HuH-7 (cell line): ENCODE measurements at places on chromosomes 13 and 19.
A peak's percentile ranks its signal among the peaks of the same experiment; 100 is the strongest.

DNA sequence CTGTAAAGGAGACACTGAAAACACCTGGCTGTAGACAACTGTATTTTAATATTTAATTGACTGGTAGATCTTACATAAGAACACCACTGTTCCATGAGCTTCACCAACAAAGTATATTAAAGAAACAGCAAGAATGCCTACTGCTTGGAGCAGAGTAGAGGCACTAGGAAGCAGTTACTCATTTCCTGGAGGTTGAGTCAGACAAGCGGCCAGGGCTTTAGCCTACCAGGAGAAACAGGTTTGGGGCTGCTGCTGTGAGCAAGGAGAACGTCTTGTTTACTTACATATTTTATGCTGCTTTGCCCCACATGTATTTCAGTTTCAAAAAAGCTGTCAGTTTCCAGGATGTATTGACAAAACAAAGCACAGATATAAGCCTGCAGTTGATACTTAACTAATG lies 33.4 kb downstream of the ALG5 start:
- no peak for DNase-seq

DNA sequence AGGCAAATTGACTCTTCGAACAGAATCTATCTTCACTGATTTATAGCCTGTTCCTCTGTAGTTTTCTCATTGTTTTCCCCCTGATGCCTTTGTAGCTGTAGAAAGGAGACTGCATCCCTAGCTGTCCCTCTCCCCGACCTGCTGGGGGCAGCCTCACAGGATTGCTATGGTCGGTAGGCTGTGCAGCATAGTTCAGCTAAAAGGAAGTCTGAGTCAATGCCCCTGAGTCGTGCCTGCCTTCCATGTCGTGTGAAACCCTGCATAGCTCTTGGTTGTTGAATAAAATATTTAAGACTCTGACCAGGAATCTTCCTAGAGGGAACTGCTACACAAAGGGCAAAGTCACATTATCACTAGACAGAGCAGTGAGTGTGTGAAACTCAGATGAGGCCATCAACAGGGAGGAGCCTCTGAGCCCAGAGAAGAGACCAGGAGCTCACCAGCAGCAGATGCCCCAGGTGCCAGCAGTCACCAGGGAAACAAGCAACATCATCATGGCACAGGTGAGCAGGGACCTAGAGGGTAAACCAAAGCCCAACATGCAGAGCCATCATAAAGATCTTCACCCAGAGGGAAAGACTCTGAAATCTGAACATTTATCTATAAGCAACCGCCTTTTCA lies 108.4 kb upstream of the NBEA start:
- DNase-seq, result peak; percentile 12

DNA sequence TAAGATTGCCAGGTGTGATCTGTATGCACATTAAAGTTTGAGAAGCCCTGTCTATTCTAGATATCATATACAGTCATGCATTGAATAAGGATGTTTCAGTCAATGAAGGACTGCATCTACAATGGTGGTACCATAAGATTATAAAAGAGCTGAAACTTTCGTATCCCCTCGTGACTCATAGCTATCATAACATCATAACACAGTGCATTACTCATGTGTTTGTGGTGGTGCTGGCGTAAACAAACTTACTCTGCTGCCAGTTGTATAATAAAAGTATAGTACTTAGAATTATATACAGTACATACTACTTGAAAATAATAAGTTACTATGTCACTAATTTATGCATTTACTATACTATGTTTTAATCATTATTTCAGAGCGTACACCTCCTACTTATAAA lies 489.3 kb downstream of the GPC6 start:
- DNase-seq, result no peak

GRCh38 chr13:80121038-80121437 lies 219.9 kb downstream of the SPRY2 start:
- DNase-seq, result no peak

DNA sequence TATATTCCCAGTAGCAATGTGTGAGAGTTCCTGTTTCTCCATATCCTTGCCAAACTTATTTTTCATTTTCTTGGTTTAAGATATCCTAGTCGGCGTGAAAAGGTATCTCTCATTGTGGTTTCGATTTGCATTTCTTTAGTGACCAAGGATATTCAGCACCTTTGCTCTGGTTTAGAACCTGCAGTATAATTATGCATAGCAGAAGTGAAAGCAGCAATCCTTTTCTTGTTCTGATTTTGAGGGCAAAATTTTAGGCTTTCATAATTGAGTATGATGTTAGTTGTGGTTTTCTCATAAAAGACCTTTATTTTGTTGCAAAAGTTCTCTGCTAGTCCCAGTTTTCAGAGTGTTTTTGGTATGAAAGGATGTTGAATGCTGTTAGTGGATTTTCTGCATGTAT lies 491.0 kb downstream of the FGF9 start:
- DNase-seq, result no peak

DNA sequence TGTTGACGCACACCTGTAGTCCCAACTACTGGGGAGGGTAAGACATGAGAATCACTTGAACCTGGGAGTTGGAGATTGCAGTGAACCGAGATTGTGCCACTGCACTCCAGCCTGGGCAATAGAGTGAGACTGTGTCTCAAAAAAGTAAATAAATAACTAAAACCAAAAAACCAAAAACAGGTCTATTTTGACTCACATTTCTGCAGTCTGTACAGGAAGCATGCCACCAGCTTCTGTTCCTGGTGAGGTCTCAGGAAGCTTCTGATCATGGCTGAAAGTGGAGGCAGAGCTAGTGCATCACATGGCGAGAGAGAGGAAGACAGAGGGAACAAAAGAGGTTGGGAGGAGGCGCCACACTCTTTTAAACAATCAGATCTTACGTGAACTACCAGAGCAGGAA lies 142.5 kb downstream of the ITGBL1 start:
- no peak for DNase-seq

DNA sequence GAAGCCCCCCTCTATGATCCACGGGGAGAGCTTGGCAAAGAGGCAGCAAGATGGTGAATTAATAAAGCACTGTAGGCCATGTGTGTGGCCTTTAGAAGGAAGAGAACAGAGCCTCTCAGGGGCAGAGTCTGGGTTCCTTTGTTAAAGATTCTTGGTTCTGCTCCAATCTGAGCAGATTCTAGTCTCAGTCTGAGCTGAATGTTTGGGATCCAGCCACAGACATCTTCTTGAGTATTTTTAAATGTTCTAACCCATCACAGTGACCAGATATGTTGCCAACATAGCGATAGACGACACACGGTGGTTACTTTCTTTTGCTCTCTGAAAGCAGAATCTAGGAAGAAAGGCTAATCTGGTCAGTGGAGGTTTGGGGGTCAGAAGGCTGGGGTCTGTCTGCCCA lies 147.5 kb upstream of the GPR12 start:
- no peak for DNase-seq

GRCh38 chr13:34591129-34591528 lies 350.9 kb upstream of the NBEA start:
- no peak for DNase-seq

- no peak for DNase-seq
Observed at GRCh38 chr13:106118996-106119395, 416.5 kb downstream of the EFNB2 start.

- no peak for DNase-seq
Observed at GRCh38 chr19:58372311-58373133, 8.3 kb downstream of the ZNF837 start.

GRCh38 chr19:1917146-1917545 lies 11.9 kb downstream of the ADAT3 start:
- no peak for DNase-seq

DNA sequence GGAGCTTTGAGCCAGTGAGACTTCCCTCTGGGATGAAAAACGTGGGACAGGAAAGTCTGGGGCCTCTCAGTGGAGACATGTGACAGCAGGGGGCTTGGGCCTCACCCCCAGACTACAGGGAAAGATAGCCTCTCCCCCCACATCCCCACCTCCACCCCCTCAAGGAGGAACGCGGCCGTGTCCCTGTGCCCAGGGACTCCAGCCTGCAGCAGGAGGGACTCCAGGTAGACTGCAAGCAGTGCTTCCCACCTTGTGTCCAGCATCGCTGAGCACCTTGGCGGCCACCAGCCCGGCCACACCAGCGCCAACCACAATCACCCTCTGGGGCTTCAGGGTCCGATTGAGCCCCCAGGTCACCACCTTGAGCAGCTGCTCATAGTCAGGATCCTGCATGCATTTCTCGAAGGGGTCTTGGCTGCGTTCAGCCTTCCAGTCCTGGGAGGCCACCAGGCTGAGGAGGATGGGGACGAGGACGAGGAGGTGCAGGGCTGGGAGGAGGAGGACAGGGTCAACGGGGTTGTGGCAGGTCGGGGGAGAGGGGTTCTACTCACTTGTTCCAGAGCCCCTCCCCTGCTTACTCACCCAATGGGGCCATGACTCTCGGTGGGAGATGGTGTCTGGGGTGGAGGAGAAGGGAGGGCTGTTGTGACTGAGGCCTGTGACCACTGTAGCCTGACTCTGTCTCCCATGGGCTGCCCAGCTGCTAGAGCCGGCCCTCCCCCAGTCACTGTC lies 955 bp downstream of the IL4I1 start:
- no peak for DNase-seq

DNA sequence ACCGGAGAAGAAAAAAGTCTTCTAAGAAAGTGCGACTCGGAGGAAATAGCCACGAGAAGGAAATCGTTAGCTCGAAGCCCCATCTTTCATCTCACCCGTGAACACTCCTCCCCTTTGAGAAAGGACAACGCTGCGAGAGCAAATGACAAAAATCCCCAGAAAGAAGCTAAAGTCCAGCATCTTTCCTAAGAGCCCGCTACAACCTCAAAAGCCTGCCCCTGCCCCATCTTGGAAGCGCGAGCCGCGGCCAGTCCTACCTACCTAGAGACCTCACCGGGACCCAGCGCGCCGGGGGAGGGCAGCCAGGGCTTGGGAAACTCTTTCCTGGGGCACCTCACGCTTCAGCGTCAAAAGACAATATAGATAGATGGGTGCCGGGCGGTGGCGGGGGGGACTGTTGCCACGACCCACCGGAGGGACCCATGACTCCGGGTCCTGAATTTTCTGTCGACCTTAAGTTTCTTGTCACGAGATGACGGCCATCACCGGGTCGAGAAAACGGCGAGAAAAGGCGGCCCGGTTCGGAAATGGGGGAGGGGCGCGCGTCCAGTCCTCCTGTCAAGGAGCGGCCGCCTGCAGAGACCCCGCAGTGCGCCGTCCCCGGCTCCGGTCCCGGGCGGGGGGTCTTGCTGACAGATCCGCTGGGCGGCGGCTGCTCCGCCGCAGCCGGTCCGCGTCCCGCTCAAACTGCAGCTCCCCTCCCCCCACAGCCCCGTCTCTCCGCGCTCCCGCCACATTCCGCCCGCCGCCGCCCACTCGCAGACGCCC lies 65.9 kb downstream of the KCNRG start:
- peak; percentile 10 for DNase-seq

DNA sequence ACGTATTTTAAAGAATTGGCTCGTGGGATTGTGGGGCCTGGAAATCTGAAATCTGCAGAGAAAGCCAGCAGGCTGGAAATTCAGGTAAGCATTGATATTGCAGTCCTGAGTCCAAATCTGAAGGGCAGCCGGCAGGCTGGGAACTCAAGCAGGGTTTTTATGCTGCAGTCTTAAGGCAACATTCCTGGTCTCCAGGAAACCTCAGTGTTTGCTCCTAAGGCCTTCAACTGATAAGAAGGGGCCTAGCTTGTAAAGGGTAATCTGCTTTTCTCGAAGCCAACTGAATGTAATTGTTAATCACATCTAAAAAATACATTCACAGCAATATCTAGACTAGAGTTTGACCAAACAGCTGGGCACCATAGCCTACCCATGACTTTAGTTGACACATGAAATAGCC lies 154.4 kb downstream of the EFNB2 start:
- DNase-seq, result no peak

GRCh38 chr19:16899566-16900075 lies 10.8 kb downstream of the F2RL3 start:
- DNase-seq, result peak; percentile 88

DNA sequence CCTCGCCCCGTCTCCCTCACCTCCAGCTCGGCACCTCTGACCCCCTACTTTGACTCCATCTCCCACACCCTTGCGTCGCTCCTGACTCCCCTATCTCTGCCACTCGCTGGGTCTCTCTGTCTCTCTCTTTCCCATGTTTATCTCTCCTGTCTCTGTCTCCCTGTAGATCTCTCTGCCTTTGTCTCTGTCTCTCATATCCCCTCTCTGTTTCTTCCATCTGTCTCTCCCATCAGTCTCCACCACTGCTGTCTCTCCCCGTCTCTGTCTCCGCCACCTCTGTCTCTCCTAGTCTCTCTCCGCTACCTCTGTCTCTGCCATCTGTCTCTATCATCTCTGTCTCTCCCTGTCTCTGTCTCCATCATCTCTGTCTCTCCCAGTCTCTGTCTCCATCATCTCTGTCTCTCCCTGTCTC lies 12.4 kb upstream of the BBC3 start:
- DNase-seq, result no peak

GRCh38 chr13:27125357-27126282 lies 46.0 kb downstream of the USP12 start:
- no peak for DNase-seq

GRCh38 chr13:55528434-55528833 lies 1612.3 kb upstream of the PRR20A start:
- DNase-seq, result no peak

GRCh38 chr13:40116008-40116407 lies 460.5 kb downstream of the COG6 start:
- DNase-seq, result peak; percentile 22

GRCh38 chr19:31214086-31214485 lies 135.2 kb downstream of the TSHZ3 start:
- DNase-seq, result no peak

- no peak for DNase-seq
Observed at GRCh38 chr19:32053376-32053775, 292.0 kb upstream of the ZNF507 start.

DNA sequence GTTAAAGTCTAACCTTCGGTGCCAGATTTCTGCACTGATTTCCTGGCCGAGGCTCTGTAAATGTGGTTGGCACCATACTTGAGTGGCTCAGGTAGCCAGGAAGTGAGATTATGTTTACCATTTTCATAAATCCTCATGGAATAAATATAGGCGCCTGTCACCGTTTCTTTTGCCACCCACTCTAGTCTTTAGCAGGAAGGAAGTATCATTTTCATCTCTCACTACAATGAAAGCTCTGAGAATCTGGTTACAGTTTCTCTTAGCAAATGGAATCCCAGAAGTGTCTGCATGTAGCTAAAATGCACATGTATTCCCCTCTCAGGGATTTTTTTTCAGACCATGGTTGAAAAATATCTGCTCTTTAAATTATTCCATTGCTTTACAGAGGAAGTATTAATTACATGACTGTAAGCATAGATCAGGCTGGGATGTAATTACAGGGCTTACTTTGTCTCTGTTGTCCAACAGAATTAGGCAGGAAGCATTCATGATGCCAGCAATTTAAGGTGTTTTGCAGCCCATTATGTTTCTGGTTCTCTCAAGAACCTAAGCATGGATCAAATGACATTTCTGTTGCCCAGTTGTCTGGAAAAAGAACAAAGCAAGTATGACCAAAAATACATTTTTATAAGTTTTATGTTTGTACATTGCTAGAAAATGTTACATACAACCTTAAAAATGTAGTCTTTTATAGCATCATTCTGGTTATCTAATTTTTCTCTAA lies 221.7 kb upstream of the SPRY2 start:
- no peak for DNase-seq

- DNase-seq, result peak; percentile 73
Observed at GRCh38 chr19:18469069-18469846, 31.3 kb upstream of the ISYNA1 start.
